Placental pericyte (primary cell): ENCODE measurements at places on chromosomes 3 and 15. TPM values are rescaled to one million over a fixed set of nuclear protein-coding genes. Genes with fewer than 3 reads are reported as not detected.

FNDC3B gene
- total RNA-seq, result 280 and 435 TPM in 2 replicates

MEIS2 gene
- 34.4 and 42.9 TPM in 2 replicates for total RNA-seq

SCAMP5 gene
- 0.57 and 2.4 TPM in 2 replicates for total RNA-seq

CLDN1 gene
- 16.6 and 161 TPM in 2 replicates for total RNA-seq

MAGEL2 gene
- under 0.01 TPM in 2 replicates for total RNA-seq

NR1I2 gene
- under 0.01 TPM in 1 of 2 replicates, not detected in the other for total RNA-seq

DZIP1L gene
- 20.8 and 45.2 TPM in 2 replicates for total RNA-seq

SH3GL3 gene
- total RNA-seq, result 0.22 TPM in 1 of 2 replicates, not detected in the other

GTF2A2 gene
- total RNA-seq, result 18.4 and 35.9 TPM in 2 replicates

PRSS50 gene
- not detected in 2 replicates for total RNA-seq

CTXN2 gene
- not detected in 2 replicates for total RNA-seq

GOLGA8G gene
- not detected in 2 replicates for total RNA-seq

ALDH1L1 gene
- total RNA-seq, result 0.44 and 1.3 TPM in 2 replicates

LIPC gene
- total RNA-seq, result 0.29 and 0.88 TPM in 2 replicates

SEMA5B gene
- total RNA-seq, result not detected in 2 replicates

KLHL40 gene
- not detected in 2 replicates for total RNA-seq

RASGRF1 gene
- total RNA-seq, result 0.22 and 0.43 TPM in 2 replicates

HYAL1 gene
- 1.1 TPM in 2 replicates for total RNA-seq

P2RY1 gene
- total RNA-seq, result under 0.01 and 0.43 TPM in 2 replicates

CHRM5 gene
- total RNA-seq, result under 0.01 TPM in 1 of 2 replicates, not detected in the other

CNTN6 gene
- total RNA-seq, result under 0.01 TPM in 1 of 2 replicates, not detected in the other

THUMPD3 gene
- 40.0 and 42.5 TPM in 2 replicates for total RNA-seq

HIGD2B gene
- not detected in 2 replicates for total RNA-seq

FOXL2NB gene
- 0.66 and 24.1 TPM in 2 replicates for total RNA-seq

CCDC66 gene
- 20.8 and 23.6 TPM in 2 replicates for total RNA-seq
